Right lobe of liver (tissue), 6 donors: ENCODE measurements at places on chromosomes 13 and 19. TPM values are rescaled to one million over a fixed set of nuclear protein-coding genes. Genes with fewer than 3 reads are reported as not detected.
A peak's percentile ranks its signal among the peaks of the same experiment; 100 is the strongest.

PLIN5 gene
- 138 TPM for total RNA-seq

PRSS57 gene
- not detected for total RNA-seq

SPATA13 gene
- total RNA-seq = 25.6 TPM

PSG7 gene
- total RNA-seq = not detected

DNA sequence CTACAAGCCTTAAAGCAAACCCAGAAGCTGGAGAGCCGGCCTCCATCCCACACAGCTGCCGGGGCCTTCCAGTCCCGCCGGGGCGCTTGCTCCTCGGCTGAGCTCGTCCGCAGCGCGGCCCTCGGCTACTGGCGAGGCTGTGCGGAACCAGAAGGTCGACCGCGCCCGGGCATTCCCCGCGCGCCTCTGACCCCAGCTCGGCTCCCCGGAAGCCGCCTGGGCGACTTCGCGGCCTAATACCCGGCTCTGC, 863 bp downstream of the ANKRD10 start:
- DNase-seq = no peak

GRCh38 chr13:95474992-95475391, 77.5 kb upstream of the CLDN10 start:
- no peak for DNase-seq

DNA sequence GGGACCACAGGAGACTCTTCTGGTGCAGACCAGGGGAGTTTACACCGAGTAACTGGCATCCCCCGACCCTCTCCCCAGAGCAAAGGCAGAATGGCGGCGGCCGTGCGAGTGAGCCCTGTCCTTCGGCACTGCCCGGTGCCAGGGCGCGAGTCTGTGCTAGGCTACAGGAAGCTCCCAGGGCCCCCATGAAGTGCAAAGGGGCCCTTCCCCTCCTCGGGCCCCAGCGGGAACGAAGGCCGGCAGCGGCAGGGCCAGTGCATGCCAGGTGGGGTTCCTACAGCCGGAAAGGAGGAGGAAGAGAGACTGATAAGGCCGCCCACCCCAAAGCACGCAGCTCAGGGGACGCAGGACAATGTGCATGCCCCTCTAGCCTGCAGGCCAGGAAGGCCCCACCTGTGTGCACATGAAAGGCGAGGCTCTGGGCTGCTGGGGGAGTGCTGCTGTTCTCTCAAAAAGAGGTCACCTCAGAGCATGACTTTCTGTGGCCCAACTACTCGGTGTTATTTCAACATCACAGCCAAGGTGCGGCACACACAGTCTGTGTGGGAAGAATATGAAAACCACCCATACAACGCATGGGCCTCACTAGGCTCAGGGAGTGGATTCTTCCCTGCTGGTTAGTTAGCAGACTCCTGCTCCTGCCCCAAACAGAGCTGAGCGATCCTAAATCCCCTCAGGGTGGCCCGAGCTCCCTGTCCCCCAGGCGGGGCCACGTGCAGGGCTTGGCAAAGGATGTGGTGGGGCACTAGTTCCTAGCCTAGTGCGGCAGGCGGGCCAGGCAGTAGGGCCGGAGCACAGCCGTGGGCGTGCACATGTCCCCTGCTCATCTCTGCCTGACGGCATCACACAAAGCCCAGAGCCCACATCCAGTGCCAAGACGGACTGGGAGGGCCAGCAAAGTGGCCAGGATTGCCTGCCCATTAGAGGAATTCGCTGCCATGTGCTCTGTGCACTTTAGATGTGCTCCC, 28.4 kb upstream of the TIMM44 start:
- DNase-seq = peak; percentile 57

DNA sequence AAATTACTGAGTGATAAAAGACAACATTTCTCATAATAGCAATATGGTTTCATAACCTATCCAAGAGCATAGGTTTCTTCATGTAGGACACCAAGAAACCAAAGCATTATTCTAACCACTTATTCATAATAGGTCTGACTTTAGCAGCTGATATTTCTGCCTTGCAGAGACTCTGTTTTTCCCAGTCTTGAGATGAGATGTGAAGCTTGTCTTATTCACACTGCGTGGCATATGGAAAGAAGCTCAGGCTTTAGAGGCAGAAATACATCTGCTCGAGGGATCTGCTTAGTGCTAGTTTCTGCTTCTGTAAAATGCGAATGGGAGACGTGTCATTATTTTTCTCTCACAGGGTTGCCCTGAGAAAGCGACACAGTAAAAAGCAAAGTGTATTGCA, 232.0 kb upstream of the SPRY2 start:
- DNase-seq = no peak
